ENCODE measurements at places on chromosomes 1 and 21. TPM values are rescaled to one million over a fixed set of nuclear protein-coding genes. Genes with fewer than 3 reads are reported as not detected.
A peak's percentile ranks its signal among the peaks of the same experiment; 100 is the strongest.

- DNase-seq, result no peak
Measured at GRCh38 chr1:223771469-223771813, 59.1 kb downstream of the CAPN2 start.

DNA sequence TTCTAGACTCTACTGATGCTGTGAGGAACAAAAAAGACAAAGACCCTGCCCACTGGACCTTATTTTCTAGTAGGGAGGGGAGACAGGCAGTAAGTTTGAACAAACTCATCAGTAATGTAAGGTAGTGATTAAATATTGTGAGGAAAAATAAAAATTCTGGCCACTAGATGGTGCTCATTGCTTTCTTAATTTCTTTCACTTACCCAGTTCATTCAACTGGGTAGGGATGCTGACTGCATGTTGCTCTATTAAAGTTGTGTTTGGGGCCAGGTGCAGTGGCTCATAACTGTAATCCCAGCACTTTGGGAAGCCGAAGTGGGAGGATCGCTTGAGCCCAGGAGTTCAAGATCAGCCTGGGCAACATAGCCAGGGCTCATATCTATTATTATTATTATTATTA, 6.3 kb upstream of the KYAT3 start:
- DNase-seq, result peak; percentile 29

GRCh38 chr1:54239631-54240031, 39.7 kb downstream of the MRPL37 start:
- no peak for DNase-seq

DNA sequence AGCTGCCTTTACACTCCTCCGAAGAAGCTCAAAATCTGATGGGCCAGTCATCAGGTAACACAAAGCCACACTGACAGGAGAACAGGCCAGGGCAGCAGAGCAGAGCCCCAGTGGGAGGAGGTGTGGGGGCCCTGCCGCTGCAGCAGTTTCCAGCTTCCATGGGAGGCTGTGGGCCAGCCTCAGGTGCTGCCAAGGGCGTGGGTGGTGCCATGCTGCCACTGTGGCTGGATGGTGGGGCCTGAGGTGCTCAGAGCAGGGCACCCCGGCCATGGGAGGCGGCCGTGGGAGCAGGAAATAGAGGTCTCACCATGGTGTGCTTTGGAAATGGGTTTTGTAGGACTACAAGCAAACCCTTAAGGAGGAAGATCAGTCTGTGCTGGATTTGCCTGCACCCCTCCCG, 50.8 kb upstream of the COL6A1 start:
- no peak for DNase-seq

GRCh38 chr1:41861535-41862383, 57.0 kb downstream of the HIVEP3 start:
- no peak for DNase-seq

DNA sequence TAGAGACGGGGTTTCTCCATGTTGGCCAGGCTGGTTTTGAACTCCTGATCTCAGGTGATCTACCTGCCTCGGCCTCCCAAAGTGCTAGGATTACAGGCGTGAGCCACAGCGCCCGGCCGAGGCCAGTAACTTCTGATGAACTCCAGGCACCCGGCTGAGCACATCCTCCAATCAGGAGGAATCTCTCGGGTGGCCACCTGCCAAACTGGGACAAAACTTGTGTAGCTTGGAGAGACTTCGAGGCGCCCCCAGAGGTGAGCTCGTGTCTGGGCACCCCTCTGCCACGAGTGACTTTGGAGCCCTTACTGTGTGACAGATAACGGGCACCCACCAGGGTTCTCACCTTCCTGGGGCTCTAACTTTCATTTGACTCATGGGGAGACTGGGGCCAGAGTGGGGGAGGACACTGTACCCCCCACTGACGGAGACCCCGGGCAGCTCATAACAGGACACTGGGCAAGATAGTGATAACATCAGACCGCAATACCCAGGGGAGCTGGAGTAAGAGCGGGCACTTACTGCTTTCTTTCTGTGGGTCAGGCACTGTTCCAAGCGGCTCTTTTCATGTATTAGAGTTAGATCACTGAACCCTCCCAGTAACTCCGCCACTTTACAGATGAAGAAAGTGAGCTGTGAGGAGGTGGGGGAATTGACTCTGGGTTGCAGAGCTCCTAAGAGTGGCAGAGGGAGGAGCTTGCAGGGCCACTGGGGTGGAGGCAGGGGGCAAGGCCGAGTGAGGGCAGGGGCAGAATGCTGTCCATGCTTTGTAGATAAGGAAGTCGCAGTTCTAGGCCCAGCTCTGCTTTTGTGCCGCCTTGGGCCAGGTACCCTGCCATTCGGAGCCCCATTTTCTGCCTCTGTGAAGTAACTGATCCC, 1.9 kb upstream of the PADI2 start:
- DNase-seq, result no peak

DNA sequence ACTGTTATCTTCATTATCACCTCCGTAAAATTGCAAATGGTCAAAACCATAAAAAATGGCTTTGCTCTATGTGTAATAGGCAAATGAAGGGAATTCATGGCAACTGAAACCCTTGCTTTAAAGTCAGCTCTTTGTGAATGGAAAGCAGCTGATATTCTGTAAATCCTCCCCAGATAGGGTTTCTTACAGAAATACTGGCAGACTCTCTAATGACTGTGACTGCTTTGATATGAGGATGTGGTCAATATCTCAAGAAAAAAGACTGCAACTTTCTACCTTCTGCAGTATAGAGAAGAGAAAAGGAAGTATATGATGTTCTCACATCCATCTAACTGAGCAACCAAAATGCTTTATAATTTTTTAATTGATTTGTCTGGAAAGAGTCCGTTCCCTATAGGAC, 193.1 kb downstream of the ST6GALNAC3 start:
- no peak for DNase-seq

- DNase-seq, result no peak
Measured at GRCh38 chr1:164625004-164625617, 66.1 kb downstream of the PBX1 start.

DNA sequence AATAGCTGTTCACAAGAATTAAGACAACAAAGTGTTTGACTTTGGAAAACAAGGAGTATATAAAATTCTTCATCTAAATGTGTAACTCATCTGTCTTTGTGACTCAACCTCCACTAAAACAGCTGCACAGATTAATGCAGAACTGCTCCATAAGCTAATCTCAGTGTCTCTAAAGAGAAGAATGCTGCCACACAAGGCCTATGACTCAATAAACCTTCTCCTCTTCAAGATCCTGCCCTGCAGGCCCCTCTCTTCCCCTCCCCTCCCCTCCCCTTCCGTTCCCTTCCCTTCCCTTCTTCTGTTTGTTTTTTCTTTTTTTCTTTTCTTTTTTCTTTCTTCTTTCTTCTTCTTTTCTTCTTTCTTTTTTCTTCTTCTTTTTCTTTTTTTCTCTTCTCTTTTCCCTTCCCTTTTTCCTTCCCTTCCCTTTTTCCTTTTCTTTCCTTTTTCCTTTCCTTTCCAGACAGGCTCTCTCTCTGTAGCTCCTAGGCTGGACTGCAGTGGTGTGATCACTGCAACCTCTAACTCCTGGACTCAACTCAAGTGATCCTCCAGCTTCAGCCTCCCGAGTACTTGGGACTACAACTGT, 1052.8 kb downstream of the BRINP3 start:
- no peak for DNase-seq

The PAFAH2 gene
- 7.4 TPM for total RNA-seq

DNA sequence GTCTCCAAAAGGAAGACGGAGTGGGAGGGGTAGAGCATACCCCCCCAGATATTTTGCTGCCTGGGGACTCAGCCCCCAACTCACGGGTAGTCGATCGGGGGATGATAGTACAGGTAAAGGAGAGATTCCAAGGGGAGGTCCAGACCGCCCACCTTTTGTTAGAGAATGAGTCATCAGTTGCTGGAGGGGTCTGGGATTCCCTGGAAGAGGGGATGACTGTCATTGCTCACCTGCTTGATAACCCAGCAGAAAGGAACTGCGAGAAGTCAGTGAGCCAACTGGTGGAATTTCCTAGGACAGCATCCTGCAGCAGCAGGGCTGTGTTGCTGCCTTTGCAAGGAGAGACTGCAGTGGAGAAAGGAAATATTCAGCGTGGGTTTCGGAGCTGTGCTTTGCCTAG, 64.4 kb downstream of the MACF1 start:
- DNase-seq, result no peak

DNA sequence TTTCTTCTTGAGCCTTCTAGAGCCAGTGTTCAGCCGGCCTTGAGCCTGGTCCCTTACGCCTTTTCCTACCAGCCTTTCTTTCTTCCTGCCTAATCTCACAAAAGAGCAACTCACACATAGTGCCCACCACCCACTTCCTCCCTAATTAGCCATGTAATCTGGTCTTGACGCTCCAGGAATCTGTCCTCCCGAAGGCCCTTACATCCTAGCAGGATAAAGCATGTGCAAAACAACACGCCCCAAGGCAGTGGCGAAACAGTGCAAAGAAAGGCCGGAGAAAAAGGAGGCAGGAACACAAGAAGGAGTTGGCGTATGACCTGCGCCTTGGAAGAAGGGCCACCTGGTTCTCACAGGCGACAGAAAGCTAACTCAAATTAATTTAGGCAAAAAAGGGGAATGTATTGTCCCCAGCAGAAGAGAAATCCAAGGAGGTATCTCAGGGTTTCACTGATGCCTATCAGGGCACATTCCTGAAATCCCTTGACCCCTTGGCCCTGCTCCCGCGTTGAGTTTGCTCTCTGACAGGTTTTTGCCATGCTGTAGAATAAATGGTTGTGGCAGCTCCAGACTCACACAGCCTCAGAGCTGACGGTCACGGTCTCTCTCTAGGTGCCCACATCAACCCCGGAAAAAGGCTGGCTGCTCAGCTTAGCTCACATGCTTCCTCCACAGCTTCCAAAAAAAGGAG, 79.0 kb downstream of the ZNF281 start:
- no peak for DNase-seq

DNA sequence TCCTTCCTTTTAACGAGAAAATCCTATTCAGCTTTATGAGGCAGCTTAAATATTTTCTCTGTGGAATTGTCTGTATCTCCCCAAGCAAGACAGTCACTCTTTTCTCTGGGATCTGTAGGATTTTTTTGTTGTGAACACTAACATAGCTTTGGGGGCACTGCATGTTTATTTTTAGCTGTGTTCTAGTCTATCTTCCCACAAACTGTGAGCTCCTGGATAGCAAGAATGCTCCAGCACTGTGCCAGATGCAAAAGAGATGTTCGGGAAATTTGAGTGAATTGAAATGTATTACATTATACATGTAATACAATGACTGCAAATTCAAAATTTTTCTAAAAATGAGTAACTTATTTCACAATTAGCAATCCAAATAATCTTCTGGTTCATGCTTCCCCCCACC, 282.2 kb downstream of the PLPP3 start:
- no peak for DNase-seq

Measured in activated CD8-positive, alpha-beta T cell treated with anti-CD3 and anti-CD28 coated beads for 36 hours (primary cell).